Germinal center (tissue), 1 donor: ENCODE measurements at places on chromosomes 6 and 20.

GRCh38 chr6:170291271-170292110 is 613 bp upstream of the DLL1 start:
- DNase-seq: no peak

GRCh38 chr20:51860111-51860882 is 58.0 kb upstream of the SALL4 start:
- no peak for DNase-seq

- DNase-seq: no peak
Measured at GRCh38 chr6:73648166-73648565, 5.6 kb downstream of the SLC17A5 start.

DNA sequence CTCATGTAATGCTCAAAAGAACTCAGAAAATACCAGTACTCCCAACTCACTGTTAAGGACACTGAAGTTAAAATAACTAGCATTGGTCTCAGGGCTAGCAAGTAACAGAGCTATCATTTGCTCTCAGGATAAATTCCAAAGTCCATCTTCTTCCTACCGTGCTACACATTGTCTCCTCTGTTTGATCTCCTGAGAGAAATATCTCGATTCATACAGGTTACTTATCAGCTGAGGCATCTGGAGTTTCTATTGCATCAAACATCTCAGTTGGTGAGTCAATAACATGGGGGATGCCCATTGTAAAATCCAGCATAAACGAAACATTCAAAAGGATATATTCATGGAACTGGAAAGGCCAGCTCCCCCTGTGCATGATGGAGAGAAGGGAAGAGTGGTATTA is 147.4 kb downstream of the BACH2 start:
- no peak for DNase-seq

GRCh38 chr20:10521068-10521831 is 86.1 kb downstream of the SLX4IP start:
- DNase-seq: no peak

- DNase-seq: no peak
Measured at GRCh38 chr6:169850154-169850553, 98.7 kb downstream of the ERMARD start.

DNA sequence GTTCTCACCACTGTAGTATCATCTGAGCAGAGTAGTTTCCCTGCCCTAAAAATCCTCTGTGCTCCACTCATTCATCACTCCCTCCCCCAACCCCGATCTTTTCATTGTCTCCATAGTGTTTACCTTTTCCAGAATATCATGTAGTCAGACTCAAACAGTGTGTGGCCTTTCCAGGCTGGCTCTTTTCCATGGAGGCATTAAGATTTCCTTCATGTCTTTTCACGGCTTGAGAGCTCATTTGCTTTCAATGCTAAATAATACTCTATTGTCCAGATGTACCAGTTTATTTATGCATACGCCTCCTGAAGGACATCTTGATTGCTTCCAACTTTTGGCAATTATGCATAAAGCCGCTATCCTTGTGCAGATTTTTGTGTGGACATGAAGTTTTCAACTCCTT is 235.8 kb downstream of the PHACTR1 start:
- DNase-seq: no peak

DNA sequence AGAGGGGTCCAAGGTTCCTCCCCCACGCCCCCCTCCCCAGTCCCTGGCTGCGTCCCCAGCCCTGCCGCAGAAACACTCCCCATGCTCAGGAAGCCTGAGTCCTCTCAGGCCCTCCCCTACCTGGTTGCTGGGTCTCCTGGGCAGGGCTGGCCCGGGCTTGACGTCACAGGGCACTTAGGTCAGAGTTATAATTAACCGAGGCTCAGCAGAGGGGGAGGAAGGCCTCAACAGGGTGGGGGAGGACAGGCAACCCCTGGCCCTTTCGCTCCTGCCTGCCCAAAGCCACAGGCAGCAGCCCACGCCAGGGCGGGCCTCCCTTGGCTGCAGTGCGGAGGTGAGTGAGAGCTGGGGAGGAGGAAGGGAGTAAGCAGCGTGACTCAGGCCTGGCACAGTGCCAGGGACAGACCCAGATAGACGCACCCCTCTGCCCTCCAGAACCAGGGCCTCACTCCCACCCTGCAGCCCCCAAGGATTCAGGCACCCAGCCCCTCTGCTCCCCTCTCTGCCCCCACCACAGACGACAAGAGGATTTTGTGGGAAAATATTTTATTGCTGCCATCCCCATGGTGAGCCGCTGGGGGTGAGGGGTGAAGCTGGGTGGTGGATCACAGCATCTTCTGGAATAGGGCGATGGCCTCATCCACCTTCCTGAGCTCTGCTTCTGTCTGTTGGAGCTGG is at the start of gene VWA7:
TSS of gene VWA7 (minus strand) at position 340 of the 678 bp plus-strand sequence. CDS start 549 bp downstream, outside the sequence.
- peak; percentile 41 for DNase-seq

DNA sequence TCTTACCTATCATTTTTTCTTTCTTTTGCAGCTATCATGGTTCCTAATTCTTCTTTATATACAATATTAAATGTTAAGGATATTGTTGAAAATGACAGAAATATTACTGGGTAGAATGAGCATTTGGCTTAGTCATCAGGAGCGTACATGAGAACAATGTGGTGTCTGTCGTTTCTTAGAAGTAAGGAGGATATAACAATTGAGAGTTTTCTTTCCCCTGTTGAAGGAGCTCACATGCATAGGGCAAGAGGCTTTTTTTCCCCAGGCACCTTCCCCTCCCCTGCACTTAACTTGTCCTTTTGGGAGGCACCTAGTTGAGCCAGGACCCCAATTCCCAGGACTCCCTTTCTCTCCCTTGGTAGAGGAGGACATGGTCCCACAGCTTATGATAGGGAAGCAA is 25.0 kb downstream of the MC3R start:
- DNase-seq: no peak

- no peak for DNase-seq
Measured at GRCh38 chr6:90154755-90155470, 141.7 kb downstream of the BACH2 start.

DNA sequence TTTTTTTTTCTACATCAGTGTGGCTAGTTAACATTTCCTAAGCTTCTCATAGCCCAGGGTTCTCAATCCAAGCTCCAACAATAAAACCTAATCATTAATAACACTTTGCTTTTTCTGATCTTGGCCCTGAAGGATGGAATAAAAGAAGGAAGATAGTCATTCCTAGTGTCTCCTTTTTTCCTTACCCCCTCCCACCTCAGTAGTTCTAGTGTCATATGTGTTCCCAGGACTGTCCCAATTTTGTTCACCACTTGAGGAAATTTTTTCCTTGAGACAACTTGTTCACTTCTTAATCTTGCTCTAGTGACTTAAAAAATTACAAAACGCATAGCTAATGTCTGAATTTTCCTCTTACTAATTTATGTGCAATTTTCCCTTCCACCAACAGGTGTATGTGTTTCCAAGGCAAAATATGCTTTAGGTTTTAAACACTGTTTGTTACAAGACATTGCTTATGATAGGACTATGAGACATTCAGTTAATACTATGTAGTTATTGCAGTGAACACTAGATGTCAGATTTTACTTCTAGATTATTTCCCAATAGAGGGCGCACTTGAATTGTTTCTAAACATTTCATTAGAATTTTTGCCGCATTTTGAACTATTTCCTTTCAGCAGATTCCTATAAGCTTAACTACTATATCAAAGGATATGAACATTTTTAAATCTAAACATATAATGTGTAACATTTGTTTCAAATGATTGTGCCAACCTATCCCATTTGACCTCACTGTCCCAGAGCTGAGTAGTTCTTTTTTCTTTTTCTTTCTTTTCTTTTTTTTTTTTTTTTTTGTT is 18.5 kb upstream of the C6orf141 start:
- peak; percentile 37 for DNase-seq

- no peak for DNase-seq
Measured at GRCh38 chr6:3405182-3405518, 51.7 kb downstream of the SLC22A23 start.

GRCh38 chr6:82840571-82840970 is 225.1 kb downstream of the UBE3D start:
- no peak for DNase-seq

DNA sequence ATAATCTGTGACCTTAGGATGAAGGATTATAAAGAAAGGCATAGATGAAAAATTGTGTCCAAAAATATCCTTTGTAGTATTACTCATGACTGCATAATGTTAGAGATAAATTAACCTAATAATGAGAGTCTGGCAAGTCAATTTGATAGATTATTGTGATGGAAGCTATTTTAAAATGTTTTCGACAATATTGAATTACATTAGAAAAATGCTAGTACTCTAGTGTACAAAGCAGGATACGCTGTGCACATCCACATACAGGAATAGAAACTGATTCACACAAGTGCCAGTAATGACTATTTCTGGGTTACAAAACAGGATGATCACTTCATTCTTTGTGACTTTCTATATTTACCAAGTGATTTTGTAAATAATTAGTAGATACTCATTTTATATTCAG is 3.3 kb downstream of the SLC17A2 start:
- DNase-seq: no peak

- no peak for DNase-seq
Measured at GRCh38 chr6:70956451-70957283, at the start of gene B3GAT2. B3GAT2 (minus strand) TSS chr6:70957060; CDS start chr6:70956429, 631 bp downstream.

GRCh38 chr6:151721671-151722070 is 85.8 kb upstream of the ESR1 start:
- DNase-seq: no peak

DNA sequence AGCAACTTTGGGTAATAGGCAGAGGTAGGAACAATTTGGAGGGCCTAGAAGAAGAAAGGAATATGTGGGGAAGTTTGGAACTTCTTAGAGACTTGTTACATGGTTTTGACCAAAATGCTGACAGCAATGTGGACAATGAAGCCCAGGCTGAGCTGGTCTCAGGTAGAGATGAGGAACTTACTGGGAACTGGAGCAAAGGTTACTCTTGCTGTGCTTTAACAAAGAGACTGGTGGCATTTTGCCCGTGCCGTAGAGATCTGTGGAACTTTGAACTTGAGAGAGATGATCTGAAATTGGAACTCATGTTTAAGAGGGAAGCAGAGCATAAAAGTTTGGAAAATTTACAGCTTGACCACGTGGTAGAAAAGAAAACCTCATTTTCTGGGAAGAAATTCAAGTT is 28.3 kb upstream of the TMEM200A start:
- DNase-seq: no peak

GRCh38 chr6:137780447-137781034 is 86.5 kb upstream of the TNFAIP3 start:
- no peak for DNase-seq

- DNase-seq: no peak
Measured at GRCh38 chr6:57298741-57299140, 18.7 kb upstream of the PRIM2 start.

- no peak for DNase-seq
Measured at GRCh38 chr6:129108337-129108736, 225.4 kb downstream of the LAMA2 start.

DNA sequence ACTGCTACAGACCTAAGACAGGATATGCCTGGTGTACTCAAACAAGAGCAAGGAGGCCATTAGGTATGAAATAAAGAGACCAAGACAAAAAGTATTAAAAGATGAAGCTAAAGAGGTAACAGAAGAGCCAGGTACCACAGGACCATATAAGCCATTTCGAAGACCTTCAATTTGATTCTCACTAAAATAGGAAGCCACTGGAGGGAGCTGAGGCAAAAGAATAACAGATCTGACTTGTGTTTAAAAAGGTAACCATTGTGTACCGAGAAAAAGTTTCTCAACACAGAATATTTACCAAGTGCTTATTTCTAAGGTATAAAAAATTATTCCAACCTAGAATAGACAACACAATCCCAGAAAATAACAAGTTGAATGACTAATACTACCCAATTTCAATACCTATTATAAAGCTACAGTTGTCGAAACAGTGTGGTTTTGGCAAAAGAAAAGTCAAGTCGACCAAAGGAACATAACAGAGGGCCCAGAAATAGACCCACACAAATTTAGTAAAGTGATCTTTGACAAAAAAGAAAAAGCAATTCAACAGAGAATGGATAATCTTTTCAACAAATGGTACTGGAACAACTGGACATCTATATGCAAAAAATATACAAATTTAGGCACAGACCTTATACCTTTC is 125.3 kb upstream of the DST start:
- DNase-seq: no peak

DNA sequence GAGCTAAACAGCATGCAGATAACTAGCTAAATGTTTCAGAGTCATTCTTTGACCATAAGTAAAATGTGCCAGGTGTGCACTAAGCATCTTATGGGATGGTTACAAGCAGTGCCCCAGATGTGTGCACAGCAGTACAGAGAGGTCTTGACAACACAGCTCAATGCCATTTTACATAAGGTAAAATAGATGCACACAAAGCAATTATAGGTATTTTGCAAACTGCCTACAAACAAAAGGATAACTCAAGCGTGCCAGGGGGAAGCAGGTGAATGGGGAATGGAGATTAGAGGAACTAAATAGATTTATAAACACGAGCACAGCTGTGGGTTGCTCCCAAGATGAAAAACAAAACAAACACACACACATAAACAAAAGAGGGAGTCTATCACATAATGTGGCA is 64.8 kb downstream of the SLC2A10 start:
- no peak for DNase-seq

DNA sequence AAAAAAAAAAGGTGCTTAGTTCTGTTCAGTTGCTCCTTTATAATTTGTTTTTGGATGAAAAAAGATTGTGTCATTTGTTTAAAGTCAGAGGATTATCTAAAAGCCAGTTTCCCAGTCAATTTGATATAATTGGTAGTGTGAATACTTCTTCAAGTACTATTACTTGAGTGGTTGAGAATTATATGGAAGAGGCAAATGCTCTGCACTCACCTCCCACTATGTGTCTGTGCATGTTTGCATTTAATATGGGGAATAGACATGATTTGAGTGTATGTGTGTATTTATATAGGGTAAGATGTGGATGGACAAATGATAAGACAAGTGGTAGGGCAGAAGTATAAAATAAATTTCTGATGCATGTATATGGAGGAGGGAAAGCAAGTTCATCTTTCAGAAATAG is 15.8 kb downstream of the GJA1 start:
- no peak for DNase-seq

DNA sequence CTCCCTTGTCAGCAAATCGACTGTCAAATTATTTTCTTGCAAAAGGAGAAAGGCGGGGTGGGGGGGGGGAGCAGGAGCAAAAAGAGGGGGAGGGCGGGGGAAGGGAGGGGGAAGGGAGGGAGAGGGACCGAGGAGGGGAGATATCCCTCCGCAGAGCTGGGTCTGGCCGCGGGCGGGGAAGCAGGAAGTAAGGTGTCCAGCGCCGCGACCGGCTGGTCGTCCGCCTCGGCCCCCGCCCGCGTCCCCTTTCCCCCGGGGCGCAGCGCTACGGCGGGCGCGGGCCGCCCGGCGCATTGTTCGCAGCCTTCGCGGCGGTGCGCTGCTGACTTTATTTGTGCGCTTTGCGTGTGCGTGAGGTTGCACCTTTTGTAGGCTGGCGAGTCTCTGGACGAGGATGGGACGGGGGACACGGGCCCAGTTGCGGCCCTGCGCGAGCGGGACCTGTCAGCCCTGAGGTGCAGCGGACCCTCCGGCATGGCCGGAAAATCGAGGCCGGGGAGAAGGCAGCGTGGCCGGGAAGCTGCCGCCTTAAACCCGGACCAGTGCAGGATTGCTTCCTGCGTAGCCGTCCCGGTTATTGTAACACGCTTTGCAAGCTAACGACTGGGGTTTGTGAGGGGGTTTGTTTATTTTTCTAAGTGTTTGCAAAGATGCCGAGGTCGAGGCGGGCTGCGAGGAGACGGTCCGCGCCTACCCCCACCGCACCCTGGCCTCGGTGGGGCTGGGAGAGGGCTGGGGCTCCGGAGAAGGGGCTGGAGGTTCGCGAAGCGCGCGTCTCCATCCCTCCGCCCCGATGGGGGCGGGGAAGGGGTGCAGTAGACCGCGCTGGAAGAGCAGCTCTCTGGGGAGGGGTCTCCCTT is 675 bp upstream of the TRERF1 start:
- peak; percentile 74 for DNase-seq
